ENCODE measurements at places on chromosomes 6 and 20.

DNA sequence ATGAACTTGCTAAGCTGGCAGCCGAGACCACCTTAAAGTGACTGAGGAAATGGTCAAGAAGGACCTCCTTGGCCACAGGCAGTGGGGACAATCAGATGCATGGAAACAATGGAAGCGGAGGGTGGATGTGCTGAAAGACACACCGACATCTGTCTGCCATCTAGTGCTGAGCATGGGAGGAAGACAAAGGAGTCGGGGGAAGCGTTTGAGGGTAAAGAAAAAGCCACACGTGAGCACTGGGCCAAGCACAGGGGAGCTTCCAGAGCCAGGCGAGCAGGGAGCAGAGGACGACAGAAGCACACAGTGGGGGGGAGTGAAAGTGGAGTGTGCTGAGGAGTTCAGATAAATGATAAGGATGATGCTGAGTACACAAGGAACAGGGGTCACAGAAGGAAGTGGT lies 367.8 kb downstream of the ZFAND3 start:
- no peak for DNase-seq

DNA sequence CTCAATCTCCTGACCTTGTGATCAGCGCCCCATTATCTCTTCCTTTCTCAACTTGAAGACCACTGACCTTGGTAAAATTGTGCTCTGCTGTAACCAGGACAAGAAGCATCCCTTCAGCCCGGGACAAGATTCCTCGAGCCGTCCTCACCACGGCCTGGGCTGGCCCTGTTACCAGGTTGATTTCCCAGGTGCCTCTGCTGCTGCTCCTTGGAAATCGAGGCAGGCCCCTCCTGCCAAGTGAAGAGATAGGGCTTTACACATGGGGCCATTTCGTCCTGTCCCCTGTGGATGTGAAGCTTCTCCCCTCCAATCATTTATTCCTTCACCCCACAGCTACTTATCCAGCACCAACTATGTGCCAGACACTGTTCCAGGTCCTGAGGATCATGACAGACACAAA lies 21.5 kb downstream of the RAB44 start:
- no peak for DNase-seq

DNA sequence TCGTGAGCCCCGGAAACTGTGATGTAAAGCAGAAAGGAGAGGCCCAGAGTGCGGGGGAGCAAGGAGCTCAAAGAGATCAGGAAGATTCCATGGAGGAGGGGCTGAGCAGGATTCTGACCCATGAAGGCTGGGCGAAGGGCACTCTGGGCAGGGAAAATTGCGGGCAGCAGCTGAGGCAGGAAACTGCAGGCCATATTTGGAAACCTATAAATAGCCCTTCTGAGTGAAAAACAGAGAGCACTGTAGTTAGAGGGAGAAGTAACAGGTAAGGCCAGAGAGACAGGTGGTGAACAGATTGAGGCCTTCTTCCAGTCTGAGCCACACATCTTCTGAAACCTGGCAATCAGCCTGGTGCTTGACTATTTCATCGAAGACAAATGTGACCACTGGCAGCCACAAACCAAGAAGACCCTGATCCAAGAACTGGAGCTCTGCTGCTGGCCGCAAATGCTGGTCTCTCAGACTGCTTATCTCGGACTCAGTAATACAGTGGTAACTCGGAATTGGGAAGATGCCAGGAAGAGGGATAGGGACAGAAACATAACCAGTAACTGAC lies 14.1 kb upstream of the BEND3 start:
- DNase-seq, result no peak

- no peak for DNase-seq
These were observed 49.0 kb downstream of the SIM1 start for GRCh38 chr6:100415768-100416167.

DNA sequence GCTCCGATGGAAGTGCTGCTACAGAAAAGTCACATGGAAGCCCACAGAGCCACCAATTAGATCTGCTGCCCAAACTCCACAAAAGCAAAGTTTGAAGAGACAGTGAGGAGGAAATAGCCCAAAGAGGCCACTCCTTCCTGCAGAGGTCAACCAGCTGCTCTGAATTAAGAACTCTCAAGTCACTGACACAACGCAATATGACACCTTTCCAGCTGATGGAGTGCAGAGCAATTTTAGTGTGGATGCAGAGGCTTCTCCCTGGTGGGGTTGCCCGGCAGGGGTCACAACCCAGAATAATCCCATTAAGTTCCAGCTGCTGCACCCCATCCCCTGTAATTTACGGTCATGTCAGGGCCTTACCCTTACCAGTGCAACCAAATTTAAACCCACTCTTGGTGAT lies 361.9 kb upstream of the JARID2 start:
- no peak for DNase-seq

- no peak for DNase-seq
These were observed 4.2 kb downstream of the UBE2J1 start for GRCh38 chr6:89348372-89348771.
